ENCODE measurements at places on chromosomes 7 and 10.
A peak's percentile ranks its signal among the peaks of the same experiment; 100 is the strongest.

GRCh38 chr7:4683884-4684565 is 1.9 kb downstream of the FOXK1 start:
- H3K27me3 ChIP-seq: no peaks in the 10 kb centered on the region
- H3K4me1 ChIP-seq: peaks cover 35% of the 10 kb centered on the region
- peak overlapping the region; percentile 85 for H3K4me3 ChIP-seq
- peak; percentile 73 for DNase-seq

DNA sequence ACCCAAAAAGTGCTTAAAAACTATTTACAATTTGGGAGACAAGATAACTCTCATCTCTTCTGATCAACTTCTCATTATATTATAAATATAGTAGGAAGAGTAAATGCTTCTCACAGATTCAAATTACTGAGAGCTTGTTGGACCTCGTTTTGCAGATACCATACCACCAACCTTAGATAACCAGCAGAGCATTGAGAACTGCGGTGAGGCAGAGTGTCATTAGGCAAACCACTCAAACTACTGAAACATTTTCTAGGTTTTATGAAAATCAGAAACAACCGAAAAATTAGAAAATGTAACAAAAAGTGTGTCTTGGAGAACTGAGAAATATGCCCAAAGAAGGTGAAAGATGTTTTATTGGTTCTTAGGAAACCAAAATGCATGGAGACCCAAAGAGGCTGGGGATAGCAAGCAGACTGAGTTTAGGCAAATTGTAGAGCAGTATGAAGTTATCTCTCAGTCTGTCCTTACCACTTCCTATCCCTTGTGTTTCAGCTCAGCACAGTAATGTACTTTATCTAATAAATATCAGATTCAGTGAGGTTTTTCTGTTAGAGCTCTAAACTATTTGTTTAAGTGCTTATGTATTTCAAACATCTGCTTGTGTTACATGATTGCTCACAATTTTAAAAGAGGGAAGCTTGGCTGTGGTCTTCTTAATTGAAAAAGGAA is 77.9 kb downstream of the HECTD2 start:
- H3K27ac ChIP-seq: no peak overlapping the region
- no peak for DNase-seq
- H3K36me3 ChIP-seq: no peaks in the 10 kb centered on the region
- no peaks in the 10 kb centered on the region for H3K4me1 ChIP-seq

GRCh38 chr10:69839696-69840345 is 38.1 kb downstream of the COL13A1 start:
- no peak overlapping the region for H3K27ac ChIP-seq
- no peak for DNase-seq
- no peaks in the 10 kb centered on the region for H3K27me3 ChIP-seq
- no peaks in the 10 kb centered on the region for H3K36me3 ChIP-seq
- H3K4me3 ChIP-seq: no peak overlapping the region
- H3K4me1 ChIP-seq: no peaks in the 10 kb centered on the region

- H3K4me1 ChIP-seq: no peaks in the 10 kb centered on the region
- no peak overlapping the region for H3K4me3 ChIP-seq
- no peak overlapping the region for H3K27ac ChIP-seq
- no peak for DNase-seq
- H3K27me3 ChIP-seq: no peaks in the 10 kb centered on the region
These were observed 56.8 kb downstream of the PPP1R3C start for GRCh38 chr10:91576096-91576545.

DNA sequence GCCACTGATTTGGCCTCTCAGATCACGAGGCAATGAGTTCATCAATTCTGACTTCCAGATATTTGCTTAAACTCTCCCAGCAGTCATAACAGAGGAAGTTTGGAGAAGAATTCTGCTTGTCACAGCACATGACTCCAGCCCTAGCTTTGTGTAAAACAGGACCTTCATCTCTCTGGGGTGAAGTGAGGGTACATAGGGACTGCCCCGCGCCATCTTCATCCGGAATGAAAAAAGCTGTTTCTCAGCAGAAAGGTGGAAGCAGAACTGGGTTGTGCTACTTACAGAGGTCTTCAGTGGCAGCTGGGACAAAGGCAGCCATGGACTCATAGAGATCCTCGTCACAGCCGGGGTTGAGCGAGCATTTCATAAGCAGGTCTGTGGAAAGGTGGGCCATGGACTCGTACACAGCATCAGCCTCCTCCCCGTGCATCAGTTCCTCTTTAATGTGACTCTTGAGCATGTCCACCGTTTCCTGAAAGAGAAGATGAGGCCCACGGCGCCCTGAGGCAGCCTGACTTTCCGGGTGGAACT is 58.4 kb upstream of the TM9SF3 start:
- no peak overlapping the region for H3K4me3 ChIP-seq
- H3K36me3 ChIP-seq: peaks cover 4% of the 10 kb centered on the region
- DNase-seq: peak; percentile 75
- no peaks in the 10 kb centered on the region for H3K27me3 ChIP-seq
- H3K4me1 ChIP-seq: no peaks in the 10 kb centered on the region
- no peak overlapping the region for H3K27ac ChIP-seq

DNA sequence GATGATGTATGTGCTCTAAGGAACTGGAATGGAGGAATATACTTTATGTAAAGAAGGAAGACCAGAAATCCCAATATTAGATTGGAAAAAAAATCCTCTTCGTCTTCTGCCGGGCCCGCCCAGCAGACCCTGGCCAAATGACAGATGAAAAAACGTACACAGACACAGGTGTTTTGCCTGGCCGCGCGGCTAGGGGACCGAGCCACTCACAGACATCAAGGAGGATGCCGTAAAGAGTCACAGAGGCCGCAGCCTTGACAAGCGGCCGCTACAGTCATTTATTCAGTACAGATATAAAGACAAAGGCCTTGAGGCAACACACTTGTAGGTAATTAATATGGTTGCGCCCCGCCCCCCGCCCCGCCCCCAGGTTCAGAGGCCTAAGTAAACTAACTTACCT is 594.1 kb downstream of the GRM8 start:
- DNase-seq: no peak
- no peak overlapping the region for H3K27ac ChIP-seq
- H3K4me1 ChIP-seq: peaks cover 5% of the 10 kb centered on the region
- no peak overlapping the region for H3K4me3 ChIP-seq
- H3K27me3 ChIP-seq: no peaks in the 10 kb centered on the region
- H3K36me3 ChIP-seq: no peaks in the 10 kb centered on the region

DNA sequence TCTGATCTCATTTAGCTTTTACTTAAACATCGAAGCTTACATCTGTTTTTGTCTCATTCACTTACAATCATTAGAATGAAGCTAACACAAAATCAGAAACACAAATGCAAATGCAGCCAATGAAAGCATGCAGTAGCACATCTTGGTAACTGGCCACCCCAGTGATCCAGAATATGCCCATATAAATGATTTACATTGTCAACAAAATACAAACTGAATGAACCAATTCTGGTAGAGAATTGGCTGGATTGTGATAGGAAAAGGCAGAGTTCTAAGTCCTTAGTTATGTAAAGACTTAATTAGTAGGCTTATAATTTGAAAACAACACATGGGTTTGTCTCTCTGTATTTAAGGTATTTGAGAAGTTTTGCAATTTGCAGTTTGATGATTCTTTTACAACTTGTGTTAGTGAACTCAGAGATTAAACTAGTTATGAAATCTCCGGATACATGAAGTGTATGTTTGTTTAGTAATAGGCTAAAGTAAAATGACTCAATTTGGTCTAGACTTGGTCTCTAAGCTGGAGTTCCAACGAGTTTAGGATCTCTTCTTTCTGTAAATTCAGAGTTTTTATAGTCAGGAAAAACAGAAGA is 21.2 kb downstream of the TECTB start:
- no peak overlapping the region for H3K4me3 ChIP-seq
- H3K4me1 ChIP-seq: no peaks in the 10 kb centered on the region
- H3K36me3 ChIP-seq: no peaks in the 10 kb centered on the region
- H3K27me3 ChIP-seq: no peaks in the 10 kb centered on the region
- no peak overlapping the region for H3K27ac ChIP-seq

DNA sequence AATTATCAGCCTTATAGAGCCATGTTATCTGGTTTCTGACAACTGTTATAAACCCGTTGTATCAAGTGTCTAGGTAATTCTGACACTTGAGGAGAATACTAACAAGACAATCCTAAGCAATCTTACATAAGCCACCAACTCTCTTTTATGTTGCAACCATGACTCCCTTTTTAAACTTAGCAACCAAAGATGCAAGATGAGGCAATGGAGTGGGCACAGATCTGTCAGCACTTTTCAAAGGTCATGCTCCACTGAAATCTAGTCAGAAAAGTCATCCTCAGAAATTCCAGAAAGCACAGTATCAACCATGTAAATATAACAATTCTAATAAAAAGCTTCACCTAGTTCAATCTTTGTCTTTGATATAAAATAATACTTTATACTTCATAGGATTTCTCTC is 77.0 kb upstream of the SEMA3A start:
- no peak overlapping the region for H3K27ac ChIP-seq
- H3K4me1 ChIP-seq: no peaks in the 10 kb centered on the region
- H3K27me3 ChIP-seq: no peaks in the 10 kb centered on the region
- no peak overlapping the region for H3K4me3 ChIP-seq
- no peak for DNase-seq

DNA sequence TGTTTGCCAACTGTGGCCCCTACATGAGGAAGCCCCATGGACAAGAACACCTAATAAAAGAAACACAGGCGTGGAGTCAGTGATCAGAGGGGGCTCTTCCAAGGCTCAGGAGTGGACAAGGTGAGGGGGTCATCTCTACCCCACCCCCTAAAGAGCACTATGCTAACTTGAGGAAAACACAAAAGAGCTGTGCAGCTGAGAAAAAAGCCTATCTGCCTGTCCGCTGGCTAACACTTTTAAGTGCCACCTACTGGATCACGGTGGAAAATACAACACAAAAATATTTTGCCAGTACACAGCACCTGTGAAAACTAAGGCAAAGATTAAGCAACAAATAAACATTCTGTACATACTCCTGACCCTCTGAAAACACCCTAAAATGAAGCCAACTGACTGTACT is 53.1 kb upstream of the COBL start:
- H3K4me3 ChIP-seq: no peak overlapping the region
- no peak overlapping the region for H3K27ac ChIP-seq
- H3K36me3 ChIP-seq: no peaks in the 10 kb centered on the region
- DNase-seq: no peak
- no peaks in the 10 kb centered on the region for H3K27me3 ChIP-seq

GRCh38 chr7:158283016-158283974 is 304.3 kb downstream of the PTPRN2 start:
- H3K4me1 ChIP-seq: no peaks in the 10 kb centered on the region
- no peaks in the 10 kb centered on the region for H3K27me3 ChIP-seq
- H3K27ac ChIP-seq: no peak overlapping the region
- H3K36me3 ChIP-seq: no peaks in the 10 kb centered on the region
- H3K4me3 ChIP-seq: no peak overlapping the region

Measured in Peyer's patch (tissue), 4 donors.